ENCODE measurements at places on chromosomes 11 and 22. TPM values are rescaled to one million over a fixed set of nuclear protein-coding genes. Genes with fewer than 3 reads are reported as not detected.

DNA sequence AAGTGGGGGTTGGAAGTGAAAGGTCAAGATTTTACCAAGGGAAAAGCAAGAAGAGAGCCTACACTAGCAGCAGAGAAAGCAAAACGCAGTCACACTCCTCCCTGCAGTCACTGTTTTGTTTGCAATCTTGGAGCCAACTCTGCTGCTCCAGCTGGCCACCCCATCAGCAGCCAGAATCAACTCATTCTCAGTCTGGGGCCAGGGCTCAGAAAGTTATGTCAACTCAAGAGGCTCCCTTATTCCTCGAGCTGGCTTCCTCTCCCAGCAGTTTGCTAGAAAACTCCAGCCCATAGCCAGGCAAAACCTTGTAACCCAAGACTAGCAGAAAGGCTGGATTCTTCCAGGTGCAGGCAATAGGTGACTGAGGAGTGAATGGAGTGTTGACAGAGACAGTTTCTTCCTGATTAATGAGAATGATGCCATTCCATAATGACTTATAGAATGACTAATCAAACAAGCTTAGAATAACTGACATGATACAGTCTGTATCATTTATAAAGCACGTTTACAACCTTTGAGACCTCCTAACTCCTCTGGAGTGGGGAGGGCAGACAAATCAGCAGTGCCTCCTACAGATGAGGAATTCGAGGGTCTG is 53.4 kb downstream of the P4HA3 start:
- peak; percentile 88 for DNase-seq
- H3K27ac ChIP-seq, result no peak overlapping the region
- H3K4me1 ChIP-seq, result no peaks in the 10 kb centered on the region
- H3K27me3 ChIP-seq, result no peaks in the 10 kb centered on the region

- H3K27me3 ChIP-seq, result no peaks in the 10 kb centered on the region
- no peak for DNase-seq
- H3K27ac ChIP-seq, result no peak overlapping the region
- H3K36me3 ChIP-seq, result no peaks in the 10 kb centered on the region
- H3K4me3 ChIP-seq, result no peak overlapping the region
These were observed 15.0 kb upstream of the PITPNB start for GRCh38 chr22:27934069-27934468.

GRCh38 chr22:17931400-17931825 is 92.9 kb downstream of the MICAL3 start:
- H3K4me1 ChIP-seq, result peaks cover 37% of the 10 kb centered on the region
- H3K4me3 ChIP-seq, result no peak overlapping the region
- H3K27me3 ChIP-seq, result no peaks in the 10 kb centered on the region
- DNase-seq, result no peak
- peak overlapping the region; percentile 52 for H3K27ac ChIP-seq
- no peaks in the 10 kb centered on the region for H3K36me3 ChIP-seq

DNA sequence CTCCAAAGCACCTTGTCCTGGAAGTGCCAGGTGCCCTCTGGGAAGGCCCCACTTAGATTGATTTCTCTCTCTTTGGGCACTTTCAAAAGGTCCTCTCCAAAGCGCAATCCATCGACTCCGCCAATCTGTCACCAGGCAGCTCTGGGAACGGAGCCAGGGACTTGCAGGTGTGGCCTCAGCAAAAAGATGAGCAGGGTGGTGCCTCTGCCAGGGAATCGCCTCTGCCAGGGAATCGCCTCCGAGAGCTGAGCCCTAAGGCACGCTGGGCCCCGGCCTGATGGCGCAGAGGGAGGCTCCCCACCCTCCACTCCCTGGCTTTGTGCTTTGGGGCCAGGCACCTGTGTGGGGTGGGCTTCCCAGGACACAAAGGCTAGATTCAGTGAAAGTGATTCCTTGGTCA is 1391.3 kb downstream of the TBC1D22A start:
- no peaks in the 10 kb centered on the region for H3K27me3 ChIP-seq
- no peak overlapping the region for H3K27ac ChIP-seq
- H3K36me3 ChIP-seq, result no peaks in the 10 kb centered on the region
- no peaks in the 10 kb centered on the region for H3K4me1 ChIP-seq
- no peak for DNase-seq
- no peak overlapping the region for H3K4me3 ChIP-seq

DNA sequence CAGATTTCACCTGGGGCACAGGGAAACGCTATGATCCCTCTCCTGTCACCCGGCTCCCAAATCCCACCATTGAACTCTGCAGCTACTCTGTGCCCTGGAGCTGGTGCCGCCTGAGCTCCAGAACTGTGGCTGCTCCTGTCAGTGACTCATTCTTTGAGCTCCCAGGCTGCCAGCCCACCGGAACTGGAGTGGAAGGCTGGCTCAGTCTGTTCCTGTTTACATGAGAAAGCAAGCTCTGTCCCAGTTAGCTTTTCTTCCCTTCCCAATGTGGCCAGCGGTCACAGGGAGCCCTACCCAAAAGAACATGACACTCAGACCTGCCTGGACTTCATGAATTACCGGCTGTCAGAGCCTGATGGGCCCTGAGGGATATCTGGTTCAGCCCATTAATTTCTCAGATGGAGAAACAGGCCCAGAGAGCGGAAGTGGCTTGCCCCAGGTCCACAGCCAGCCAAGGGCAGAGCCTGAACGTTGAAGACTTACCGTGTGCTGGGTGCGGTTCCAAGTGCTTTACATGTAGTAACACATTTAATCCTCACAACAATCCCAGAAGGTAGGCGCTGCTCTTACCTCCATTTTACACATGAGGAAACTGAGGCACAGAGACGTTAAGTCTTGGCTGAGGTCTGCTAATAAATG is 23.8 kb upstream of the IGSF22 start:
- H3K27ac ChIP-seq, result no peak overlapping the region
- no peaks in the 10 kb centered on the region for H3K4me1 ChIP-seq
- DNase-seq, result no peak
- H3K4me3 ChIP-seq, result no peak overlapping the region

- peaks cover 12% of the 10 kb centered on the region for H3K4me1 ChIP-seq
- H3K27me3 ChIP-seq, result no peaks in the 10 kb centered on the region
- no peaks in the 10 kb centered on the region for H3K36me3 ChIP-seq
- peak overlapping the region; percentile 26 for H3K4me3 ChIP-seq
These were observed 418.2 kb downstream of the SOX6 start for GRCh38 chr11:15938121-15938611.

DNA sequence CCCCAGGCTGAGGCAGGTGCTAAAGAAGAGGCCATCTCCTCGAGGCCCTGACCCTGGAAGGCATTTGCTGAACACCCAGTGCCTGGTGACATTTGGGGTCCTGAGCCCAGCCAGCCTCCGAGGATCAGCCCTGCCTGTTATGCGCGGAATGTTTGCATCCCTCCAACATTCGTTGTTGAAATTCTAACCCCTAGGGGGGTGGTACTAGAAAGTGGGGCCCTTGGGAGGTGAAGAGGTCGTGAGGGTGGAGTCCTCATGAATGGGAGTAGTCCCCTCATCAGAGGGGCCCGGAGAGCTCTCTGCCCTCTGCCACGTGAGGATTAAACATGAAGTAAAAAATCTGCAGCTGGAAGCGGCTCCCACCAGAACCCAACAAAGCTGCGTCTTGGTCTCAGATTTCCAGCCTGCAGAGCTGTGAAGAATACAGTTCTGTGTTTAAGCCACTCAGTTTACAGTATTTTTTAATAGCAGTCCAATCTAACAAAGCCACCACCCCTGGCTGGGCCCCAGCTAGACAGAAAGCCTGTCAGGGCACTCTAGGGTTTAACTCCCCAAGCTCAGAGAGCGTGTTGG is 35.3 kb upstream of the SEPTIN5 start:
- no peak for DNase-seq
- H3K36me3 ChIP-seq, result no peaks in the 10 kb centered on the region
- no peaks in the 10 kb centered on the region for H3K4me1 ChIP-seq
- no peak overlapping the region for H3K27ac ChIP-seq
- peaks cover 7% of the 10 kb centered on the region for H3K27me3 ChIP-seq

DNA sequence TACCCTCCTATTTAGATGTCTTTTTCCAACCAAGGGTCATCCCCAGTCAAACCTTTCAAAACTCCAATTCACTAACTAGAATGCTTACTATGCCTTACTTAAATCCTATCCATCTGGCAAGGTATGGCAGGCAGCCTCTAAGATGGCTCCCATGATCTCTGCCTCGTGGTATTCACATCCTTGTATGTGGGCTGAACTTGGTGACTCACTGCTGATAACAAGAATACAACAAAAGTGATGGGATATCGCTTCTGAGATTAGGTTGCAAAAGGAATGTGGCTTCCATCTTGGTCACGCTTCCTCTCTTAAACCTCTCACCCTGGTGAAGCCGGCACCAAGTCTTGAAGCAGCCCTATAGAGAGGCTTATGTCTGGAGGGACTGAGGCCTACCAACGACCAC is 29.6 kb upstream of the UPB1 start:
- no peak overlapping the region for H3K4me3 ChIP-seq
- no peak for DNase-seq
- no peaks in the 10 kb centered on the region for H3K36me3 ChIP-seq
- peaks cover 18% of the 10 kb centered on the region for H3K4me1 ChIP-seq
- H3K27me3 ChIP-seq, result no peaks in the 10 kb centered on the region
- H3K27ac ChIP-seq, result no peak overlapping the region

DNA sequence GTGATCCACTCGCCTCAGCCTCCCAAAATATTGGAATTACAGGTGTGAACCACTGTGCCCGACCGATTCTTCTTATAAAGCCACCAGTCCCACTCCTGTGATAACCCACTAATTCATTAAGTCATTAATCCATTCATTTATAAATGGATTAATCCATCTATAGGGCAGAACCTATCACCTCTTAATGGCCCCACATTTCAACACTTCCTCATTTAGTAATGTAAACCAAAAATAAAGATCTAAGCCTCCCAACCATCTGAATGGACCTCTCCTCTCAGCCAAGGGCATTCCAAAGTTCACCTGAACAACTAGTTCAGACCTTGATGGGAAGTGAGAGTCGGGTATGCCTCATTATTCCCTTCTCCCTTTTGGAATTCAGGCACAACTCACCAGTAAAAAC is 9.9 kb upstream of the MRPL11 start:
- H3K4me1 ChIP-seq, result no peaks in the 10 kb centered on the region
- H3K4me3 ChIP-seq, result no peak overlapping the region

- DNase-seq, result no peak
- no peak overlapping the region for H3K27ac ChIP-seq
- H3K4me1 ChIP-seq, result no peaks in the 10 kb centered on the region
- H3K36me3 ChIP-seq, result no peaks in the 10 kb centered on the region
- no peak overlapping the region for H3K4me3 ChIP-seq
These were observed 147.6 kb upstream of the OPCML start for GRCh38 chr11:133679896-133680295.

GRCh38 chr11:83895516-83895915 is 609.3 kb upstream of the CCDC90B start:
- H3K4me3 ChIP-seq, result no peak overlapping the region
- no peaks in the 10 kb centered on the region for H3K27me3 ChIP-seq
- no peak for DNase-seq

Gene OR8D4
- total RNA-seq, result not detected

DNA sequence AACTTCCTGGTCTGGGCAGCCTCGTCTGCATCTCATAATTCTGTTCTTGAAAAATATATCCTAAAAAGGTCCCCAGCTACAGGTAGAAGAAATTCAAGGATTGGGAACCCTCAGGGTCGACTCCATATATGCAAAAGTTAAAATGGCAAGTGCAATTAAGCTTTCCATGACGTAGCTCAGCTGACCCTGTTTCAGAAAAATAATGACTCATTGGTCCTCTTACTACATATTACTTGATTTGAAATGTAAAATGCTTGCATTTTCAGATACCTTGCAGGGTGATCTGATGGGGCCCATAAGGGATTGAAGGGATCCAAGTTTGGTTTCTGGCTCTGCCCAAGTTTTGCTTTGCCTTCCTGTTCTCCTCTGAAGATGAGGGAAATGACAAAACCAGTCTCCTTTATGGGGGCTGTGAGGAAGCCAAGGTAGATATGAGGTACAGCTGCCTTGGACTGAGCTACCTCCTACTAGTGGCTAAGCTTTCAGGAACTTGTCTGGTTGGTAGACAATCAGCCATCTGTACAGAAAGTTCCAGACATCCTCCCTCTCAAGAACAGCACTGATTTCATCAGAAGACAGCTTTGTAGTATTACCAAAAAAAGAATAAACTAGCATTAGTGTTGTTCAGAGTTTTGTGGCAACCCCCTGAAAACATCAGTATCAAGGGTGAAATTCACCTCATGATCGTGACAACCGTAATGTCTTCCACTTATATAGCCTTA is 177.3 kb downstream of the DBX1 start:
- H3K36me3 ChIP-seq, result no peaks in the 10 kb centered on the region
- peaks cover 79% of the 10 kb centered on the region for H3K4me1 ChIP-seq
- no peak for DNase-seq
- peak overlapping the region; percentile 83 for H3K27ac ChIP-seq
- H3K4me3 ChIP-seq, result no peak overlapping the region

DNA sequence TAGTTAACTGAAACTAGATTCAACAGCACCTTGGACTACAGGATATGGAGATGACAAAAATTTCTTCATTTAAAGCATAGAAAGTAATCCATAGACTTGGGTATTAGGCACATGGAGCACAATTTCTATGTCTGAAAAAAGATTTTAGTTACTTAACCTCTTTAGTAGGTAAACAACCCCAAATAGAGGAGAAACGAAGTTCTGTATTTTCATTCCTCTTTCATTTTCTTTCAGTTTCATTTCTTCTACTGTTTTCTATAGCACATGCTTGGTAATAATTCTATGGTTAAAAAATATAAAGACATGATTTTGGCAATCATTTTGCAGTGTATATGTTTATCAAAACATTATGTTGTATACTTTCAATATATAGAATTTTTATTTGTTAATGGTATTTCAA is 99.5 kb downstream of the CASP12 start:
- H3K27me3 ChIP-seq, result no peaks in the 10 kb centered on the region
- no peak overlapping the region for H3K27ac ChIP-seq
- H3K4me3 ChIP-seq, result no peak overlapping the region
- no peak for DNase-seq
- no peaks in the 10 kb centered on the region for H3K4me1 ChIP-seq
- no peaks in the 10 kb centered on the region for H3K36me3 ChIP-seq

DNA sequence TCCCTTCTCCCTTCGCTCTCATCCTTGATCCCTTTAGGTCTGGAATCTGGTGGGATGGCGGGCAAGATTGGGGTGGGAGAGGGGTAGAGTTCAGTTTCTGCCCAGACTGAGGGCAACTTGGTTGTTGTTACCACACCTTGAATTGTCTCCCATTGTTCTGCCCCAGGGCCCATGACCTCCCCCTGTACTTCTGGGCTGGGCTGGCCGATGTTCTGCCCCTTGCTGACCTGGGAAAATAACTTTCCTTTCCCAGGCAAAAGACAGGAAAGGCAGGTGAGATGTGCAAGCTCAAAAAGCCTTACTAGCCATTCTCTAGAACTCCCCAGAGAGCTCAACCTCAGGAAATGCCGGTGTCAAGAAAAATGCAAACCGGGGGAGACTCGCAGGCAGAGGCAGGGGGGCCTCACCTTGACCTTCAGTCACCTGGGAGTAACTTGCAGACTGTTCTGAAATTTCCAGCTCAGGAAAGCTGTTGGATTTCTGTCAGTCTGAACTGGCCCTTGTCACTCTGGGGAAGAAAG is 32.4 kb upstream of the EIF3D start:
- DNase-seq, result no peak
- no peaks in the 10 kb centered on the region for H3K4me1 ChIP-seq
- H3K27ac ChIP-seq, result no peak overlapping the region
- H3K4me3 ChIP-seq, result no peak overlapping the region
- H3K36me3 ChIP-seq, result no peaks in the 10 kb centered on the region
- H3K27me3 ChIP-seq, result peaks cover 31% of the 10 kb centered on the region

All from sigmoid colon (tissue), 7 donors.